Fibroblast of skin of abdomen (primary cell): ENCODE measurements at places on chromosomes 2 and 18.

- no peak for DNase-seq
These were observed 95.1 kb downstream of the EHBP1 start for GRCh38 chr2:62800618-62801017.

DNA sequence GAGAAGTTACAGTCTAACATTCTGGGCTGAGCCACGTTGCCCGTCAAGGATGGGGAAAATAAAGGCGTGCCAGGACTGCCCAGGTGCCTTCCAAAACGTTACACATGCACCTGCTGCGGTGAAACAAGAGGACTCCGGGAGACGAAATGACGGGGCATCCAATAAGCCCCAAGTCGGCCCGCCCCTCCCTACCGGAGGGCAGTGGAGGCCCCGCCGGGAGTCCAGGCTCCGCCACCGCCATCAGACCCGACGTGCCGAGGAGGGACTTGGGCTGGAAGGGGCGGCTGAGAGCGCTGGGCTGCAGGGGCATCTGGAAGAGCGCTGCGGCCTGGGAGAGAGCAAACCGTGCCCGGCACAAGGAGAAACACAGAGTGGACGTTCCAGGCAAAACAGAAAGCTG, 112.5 kb upstream of the GPC1 start:
- DNase-seq, result no peak

DNA sequence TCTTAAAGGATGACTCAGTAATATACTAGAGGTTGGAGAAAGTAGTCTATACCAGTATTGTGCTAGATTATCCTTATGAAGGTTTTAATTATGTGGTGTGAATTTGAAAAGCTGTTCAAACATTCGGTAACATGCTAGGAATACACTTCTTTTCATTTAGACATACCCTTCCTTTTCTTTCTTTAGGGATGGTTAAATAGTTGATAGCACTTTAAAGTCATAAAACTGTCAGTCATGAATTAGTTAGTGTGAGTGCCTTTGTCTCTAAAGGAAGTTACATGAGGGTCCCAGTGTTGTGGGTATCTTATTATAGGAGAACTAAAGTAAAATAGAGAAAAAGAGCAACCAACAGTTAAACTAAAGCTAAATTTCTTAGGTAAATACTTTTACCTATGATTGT, 149.3 kb downstream of the CSRNP3 start:
- no peak for DNase-seq

- DNase-seq, result peak; percentile 82
These were observed 12.5 kb upstream of the SLC38A11 start for GRCh38 chr2:164967781-164968228.

GRCh38 chr18:9715978-9716774, 8.1 kb downstream of the RAB31 start:
- no peak for DNase-seq

- DNase-seq, result no peak
These were observed 166.7 kb downstream of the MYT1L start for GRCh38 chr2:2164326-2164917.

DNA sequence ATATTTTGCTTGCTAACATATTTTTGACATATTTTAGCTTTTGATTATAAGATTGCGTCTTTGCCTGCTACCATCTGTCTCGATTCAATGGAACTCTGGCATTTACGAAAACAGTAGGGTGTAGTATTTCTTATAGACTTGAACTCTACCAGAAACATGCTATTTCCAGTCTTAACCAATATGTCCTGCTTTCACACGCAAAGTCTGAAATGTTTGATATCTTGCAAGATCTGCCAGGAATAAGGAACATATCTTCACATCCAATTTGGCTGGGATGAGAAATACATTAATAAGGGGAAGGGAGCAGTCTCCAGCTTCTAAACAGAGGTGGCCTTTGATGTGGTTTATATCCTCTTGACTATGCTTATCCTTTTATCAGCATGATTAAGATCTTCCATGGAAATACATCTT, 299.4 kb downstream of the ZNF521 start:
- DNase-seq, result peak; percentile 47

GRCh38 chr2:152560166-152560565, 157.1 kb downstream of the PRPF40A start:
- peak; percentile 94 for DNase-seq

- no peak for DNase-seq
These were observed 123.0 kb downstream of the MYO3B start for GRCh38 chr2:170300993-170301392.

DNA sequence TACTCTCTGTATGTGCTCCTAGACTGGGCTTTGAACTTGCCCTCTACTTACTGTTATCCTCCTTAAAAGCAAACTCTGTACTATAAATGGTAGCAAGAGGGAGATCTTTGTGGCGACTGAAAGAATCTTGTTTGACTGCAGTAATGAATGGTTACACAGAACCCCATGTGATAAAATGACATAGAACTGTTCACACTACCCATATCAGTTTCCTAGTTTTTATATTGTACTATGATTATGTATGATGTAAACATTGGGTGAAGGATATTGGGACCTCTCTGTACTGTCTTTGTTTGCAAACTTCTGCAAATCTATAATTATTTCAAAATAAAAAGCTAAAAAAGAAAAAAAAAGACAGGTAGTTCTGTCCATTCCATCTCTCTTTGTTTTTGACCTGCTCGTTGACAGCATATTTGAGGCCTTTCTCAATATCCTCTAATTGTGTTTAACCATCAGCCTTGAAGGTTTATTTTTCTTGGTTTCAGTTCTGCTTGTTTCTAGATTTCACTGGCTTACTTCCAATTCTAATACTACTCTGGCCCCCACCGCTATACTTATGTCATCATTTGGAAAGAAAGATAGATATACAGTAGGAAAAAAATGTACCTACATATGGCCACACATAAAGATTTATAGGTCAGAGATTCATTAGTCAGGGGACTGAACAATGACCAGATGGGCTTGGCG, 79.2 kb upstream of the MYO3B start:
- DNase-seq, result no peak

GRCh38 chr2:175414191-175414881, 232.8 kb upstream of the ATP5MC3 start:
- no peak for DNase-seq
